PC-9 (cell line): ENCODE measurements at places on chromosomes 3 and 15. TPM values are rescaled to one million over a fixed set of nuclear protein-coding genes. Genes with fewer than 3 reads are reported as not detected.

GRCh38 chr3:154018100-154018696, 103.0 kb upstream of the ARHGEF26 start:
- H3K36me3 ChIP-seq, result no peaks in the 10 kb centered on the region
- H3K27me3 ChIP-seq, result no peaks in the 10 kb centered on the region
- no peak overlapping the region for H3K27ac ChIP-seq
- DNase-seq, result no peak
- H3K4me1 ChIP-seq, result no peaks in the 10 kb centered on the region; the same call in 1 of the 2 replicates

DNA sequence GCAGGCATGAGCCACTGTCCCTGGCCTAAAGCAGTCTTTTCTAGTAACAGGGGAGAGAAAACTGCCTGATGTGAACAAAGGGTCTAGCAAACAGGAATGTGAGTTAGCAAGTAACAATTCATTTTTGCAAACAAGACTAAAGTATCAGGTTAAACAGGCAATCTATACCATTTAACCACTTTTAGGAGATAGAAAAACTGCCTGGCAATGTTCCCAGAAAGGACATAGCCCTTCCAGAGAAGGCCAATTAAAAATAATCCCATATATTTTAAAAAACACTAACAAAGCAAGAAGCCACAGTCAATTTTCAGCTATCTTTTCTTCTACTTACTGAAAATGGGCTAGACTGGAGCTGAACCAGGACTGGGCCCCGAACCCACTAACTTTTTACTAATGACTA, 6.3 kb downstream of the RBSN start:
- DNase-seq, result no peak
- no peak overlapping the region for H3K27ac ChIP-seq
- no peak overlapping the region for H3K4me3 ChIP-seq
- H3K36me3 ChIP-seq, result peaks cover 12% of the 10 kb centered on the region; the same call in 1 of the 2 replicates
- peaks cover 3% of the 10 kb centered on the region for H3K4me1 ChIP-seq

GRCh38 chr15:47502041-47502440, 215.3 kb upstream of the SEMA6D start:
- H3K36me3 ChIP-seq, result no peaks in the 10 kb centered on the region
- H3K4me1 ChIP-seq, result no peaks in the 10 kb centered on the region
- H3K27ac ChIP-seq, result no peak overlapping the region
- DNase-seq, result no peak
- H3K27me3 ChIP-seq, result no peaks in the 10 kb centered on the region
- H3K4me3 ChIP-seq, result no peak overlapping the region

DNA sequence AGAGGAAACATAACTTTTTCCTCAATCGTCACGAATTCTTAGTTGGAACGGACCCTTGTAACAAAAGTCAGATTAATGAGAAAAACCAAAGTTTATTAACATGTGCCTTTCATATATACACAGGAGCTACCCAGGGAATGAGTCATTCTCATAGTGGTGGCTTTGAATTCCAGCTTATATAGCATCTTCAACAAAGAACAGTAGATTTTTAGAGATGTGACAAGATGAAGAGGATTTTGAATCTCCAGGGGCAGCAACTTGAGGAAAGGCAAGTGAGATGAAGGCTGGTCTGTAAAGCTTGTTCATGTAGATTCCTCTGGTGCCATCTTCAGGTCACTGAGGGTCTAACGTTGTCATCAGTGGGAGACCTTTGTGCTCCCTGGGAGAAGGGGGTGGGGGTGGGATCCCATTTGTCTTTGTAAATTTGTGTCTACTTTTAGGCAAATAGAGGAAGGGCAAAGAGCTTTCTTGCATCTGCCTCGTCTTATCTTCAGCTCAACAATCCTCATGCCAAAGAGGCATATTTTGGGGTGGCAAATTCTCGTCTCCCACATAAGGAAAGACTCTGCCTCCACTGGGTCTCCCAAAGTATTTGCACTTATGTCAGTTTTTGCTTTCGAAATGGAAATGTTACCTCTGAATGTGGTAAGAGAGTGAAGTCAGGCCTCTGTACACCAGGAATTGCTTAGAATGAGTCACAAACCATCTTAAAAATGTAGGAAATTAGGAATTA, 29.5 kb downstream of the CLEC3B start:
- no peak overlapping the region for H3K4me3 ChIP-seq
- peaks cover 61% of the 10 kb centered on the region for H3K4me1 ChIP-seq

Gene NAA50
- 198 and 221 TPM in 2 replicates for total RNA-seq
